ENCODE measurements at places on chromosomes 2 and 18.

GRCh38 chr2:120743657-120744056 lies 8.0 kb downstream of the GLI2 start:
- no peak for DNase-seq

- DNase-seq, result no peak
Observed at GRCh38 chr2:64325852-64326577, 127.9 kb upstream of the LGALSL start.

DNA sequence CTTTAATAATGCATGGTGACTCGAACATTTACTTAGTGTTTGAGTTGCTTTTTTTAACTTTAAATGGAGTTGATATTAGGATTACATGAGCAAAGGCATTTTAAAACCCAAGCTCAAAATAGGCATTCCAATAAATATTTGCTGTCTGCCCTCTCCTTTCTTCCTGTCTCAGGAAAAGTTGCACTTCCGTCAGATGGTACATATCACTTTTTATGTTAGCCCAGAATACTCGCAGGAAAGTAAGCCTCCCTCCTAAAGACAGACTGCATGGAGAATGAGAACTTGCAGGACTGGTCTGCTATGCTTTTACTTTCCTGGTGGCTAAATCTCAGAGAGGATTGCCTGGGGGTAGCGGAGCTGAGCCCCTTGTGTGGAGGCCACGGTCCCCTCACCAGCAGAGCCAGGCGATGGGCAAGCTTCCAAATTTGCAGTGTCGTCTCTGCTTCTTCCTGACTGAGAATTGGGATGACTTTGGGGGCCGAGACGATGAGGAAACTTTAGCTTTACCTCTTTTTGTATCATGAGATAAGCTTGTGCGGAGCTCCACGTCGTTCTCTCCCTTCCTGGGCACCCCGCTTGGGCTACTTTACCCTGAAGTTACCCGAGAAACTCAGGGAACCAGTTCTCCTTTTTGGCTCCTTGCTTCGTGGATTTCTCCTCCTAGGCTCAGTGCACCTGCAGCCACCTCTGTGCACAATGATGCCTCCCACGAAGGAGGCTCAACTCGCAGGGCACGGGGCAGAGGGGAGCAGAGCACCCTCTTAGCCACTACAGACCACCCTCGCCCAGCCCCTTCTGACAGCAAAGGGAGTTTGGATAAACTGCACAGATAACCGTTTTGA lies 223.3 kb downstream of the SH3RF3 start:
- DNase-seq, result no peak

DNA sequence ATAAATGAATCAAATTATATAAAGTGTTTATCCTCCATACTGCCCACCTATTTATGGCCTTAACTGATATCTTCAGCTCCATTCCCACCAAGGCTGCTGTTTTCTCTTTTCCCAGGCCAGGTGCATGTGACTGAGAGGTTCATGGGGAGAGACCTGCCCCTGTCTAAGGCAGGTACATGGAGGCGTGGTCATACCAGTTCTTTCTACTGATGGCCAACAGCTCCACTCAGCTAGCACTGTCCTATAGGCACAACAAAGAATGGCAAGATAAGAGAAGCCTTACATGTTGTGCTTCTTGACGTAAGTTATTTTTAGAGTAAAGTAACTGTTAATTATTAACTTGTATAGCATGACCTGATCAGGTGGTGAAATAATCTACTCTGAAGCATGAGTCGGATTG lies 16.8 kb downstream of the AKAIN1 start:
- DNase-seq, result no peak

GRCh38 chr18:78673516-78674321 lies 305.9 kb upstream of the SALL3 start:
- no peak for DNase-seq

DNA sequence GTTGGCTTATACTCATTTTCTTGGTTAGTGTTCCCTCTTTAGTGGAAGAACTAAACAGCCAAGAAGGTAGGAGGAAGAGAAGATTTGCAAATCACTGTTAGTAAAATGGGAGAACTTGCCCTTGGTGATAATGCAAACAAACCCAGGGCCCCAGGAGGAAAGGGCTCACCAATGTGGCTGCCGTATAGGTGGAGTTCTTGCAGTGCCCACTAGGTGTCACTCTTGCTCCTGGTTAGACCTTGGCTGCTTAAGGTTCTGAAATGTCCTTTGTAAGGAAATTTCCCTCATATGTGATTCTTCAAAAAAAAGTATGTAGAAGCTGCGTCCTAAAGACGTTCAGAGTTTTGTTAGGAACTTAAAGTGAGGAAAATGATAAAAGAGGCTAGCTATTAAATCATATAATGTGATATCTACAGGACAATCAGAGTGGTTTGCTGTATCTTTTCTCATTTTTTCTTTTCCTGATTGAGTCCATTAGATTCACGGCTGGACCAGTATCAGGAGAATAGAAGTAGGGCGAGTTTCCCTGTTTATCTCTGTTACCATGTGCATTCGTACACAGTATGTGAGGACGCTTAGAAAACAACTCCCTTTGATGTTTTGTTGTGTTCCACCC lies 48.6 kb downstream of the RPIA start:
- DNase-seq, result peak; percentile 17

DNA sequence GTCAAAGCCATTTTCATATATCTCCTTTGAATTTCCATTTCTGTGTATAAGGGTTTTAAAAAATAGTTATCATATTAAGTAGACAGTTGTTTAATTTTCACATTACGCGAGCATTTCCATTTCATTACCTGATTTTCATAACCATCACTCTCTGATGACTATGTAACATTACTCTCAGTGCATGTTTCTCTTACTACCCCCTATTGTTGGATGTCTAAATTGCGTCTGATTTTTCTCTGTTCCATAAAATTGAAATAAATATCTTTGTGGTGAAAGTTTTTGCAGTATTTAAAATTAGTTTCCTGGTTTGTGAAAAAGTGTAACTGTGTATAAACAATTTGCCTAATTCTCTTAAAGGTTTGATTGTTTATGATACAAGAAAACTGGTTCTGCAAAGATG lies 123.8 kb downstream of the MYO1B start:
- no peak for DNase-seq

GRCh38 chr2:88144914-88145497 lies 17.1 kb upstream of the FABP1 start:
- DNase-seq, result no peak

DNA sequence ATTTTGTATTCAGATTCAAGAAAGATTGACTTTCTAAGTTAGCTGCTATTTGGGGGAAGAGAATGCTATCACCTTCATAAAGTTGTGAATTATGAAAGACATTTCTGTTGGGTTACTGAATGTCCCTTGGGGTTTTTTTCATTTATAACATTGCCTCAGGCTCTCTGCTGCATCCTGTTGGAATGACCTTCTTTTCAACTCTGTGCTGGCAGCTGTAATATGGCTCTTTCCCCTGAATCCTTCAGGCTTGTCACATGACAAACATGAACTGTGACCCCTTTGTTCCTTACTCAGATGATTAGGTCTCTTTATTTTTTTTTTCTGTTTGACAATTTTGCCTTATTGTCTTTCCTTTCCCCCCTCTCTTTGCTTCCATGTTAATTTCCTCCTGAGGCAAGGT lies 159.8 kb downstream of the TAF4B start:
- no peak for DNase-seq

DNA sequence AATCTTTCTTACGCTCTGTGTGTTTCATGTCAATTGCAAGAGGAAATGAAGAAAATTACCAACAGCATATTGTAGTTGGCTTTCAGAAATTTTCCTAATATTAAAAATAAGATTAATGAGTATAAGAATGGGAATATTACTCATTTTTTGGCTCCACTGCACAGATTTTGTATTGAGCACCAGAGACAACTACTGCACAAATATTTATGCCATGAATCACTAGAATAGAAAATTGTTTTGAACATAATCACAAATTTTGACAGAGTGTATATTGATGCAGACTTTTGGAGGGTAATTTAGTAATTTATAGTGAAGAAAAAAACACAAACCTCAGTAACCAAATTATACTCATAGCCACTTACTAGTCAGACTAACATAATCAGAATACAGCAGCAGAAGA lies 118.3 kb downstream of the DOK6 start:
- no peak for DNase-seq

DNA sequence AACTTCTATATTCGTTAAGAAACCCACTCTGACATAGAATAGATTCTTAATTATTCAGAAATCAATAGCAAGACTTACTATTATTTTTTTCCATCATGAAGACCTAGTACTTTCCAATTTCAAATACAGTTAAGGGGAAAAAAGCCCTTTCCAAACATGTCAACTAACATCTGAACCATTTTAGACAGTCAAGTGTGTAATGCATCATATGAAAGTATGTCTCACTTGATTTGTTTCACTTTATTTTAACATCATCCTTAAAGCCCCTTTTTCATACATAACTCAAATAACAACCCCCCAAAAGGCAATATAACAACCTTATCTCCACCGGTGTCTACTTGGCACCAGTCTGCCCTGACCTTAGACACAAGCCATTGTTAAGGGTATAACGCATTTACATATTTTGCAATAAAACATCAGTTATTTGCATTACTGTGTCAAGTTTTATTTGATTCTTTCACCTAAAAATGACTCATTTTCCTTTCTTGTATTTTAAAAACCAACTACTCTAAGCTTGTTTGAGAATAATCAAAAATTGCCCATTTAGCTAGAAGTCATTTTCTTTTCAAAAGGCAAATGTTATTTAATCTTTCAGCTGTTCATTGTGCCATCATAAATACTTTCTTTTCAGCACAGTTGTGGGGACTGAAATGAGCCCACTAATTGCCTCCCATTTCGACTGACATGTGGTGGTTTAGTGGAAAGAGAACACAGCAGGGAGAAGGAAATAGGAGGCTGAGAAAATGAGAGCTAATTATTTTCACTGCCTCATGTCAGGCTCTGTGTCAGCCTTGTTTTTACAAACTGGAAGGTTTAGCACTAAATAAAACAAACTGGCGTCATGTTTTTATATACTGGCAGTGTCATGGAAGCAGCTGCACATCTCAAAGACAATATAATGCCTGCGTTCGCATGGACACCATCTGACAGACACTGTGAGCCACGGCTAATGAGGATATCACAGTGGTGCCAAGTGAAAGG lies 104.7 kb upstream of the CDCA7 start:
- DNase-seq, result peak; percentile 18

- DNase-seq, result peak; percentile 98
Observed at GRCh38 chr2:122960759-122961641, 1064.1 kb upstream of the CNTNAP5 start.
